Skeletal muscle cell (primary cell): ENCODE measurements at places on chromosomes 1 and 21.

GRCh38 chr1:118246646-118247045 lies 61.6 kb upstream of the SPAG17 start:
- DNase-seq, result no peak

GRCh38 chr21:29649406-29649814 lies 290.4 kb downstream of the GRIK1 start:
- no peak for DNase-seq

GRCh38 chr1:199546323-199546722 lies 481.2 kb upstream of the NR5A2 start:
- no peak for DNase-seq

- no peak for DNase-seq
Observed at GRCh38 chr1:58363585-58363984, 182.9 kb downstream of the OMA1 start.

DNA sequence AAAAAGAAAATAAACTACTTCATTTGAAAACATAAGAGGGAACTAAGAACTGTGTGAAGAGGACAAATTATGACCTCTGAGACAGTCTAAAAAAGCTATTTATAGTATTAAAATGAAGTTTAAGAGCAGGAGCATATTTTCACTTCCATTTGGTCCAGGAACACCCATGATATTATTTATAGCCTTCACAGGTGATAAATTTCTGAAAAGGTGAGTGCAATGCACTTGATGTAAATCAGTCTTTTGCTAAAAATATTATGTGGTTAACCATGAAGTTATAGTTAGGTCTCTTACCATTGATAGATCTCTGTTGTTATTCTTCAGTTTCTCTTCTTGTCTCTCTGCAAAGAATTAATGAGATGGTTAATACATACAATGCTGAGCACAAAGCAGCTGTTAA lies 14.7 kb downstream of the TMCO1 start:
- DNase-seq, result no peak

DNA sequence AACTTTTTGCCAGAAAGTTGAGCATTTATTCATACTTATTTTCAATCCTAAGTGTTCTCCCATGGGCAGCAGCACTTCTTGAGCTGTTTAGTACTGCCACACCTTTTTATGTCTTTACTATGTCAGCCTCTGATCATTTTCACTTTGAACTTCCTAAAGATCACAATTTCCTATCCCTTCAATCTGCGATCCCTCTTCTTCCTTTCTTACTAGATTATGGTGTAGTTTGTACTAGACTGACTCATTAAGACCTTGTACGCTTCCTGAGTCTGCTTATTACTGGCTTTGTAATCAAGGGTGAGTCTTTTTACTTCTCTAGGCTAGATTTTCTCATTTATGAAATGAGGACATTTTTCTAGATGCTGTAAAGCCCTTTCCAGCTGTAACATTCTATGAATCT lies 55.1 kb downstream of the LRIG2 start:
- no peak for DNase-seq

GRCh38 chr1:1033731-1034438 lies 14.0 kb downstream of the AGRN start:
- DNase-seq, result no peak

- DNase-seq, result no peak
Observed at GRCh38 chr1:16092097-16092922, 18.9 kb upstream of the FAM131C start.

GRCh38 chr1:37156646-37157045 lies 122.3 kb upstream of the GRIK3 start:
- DNase-seq, result no peak

GRCh38 chr1:179205284-179205683 lies 24.2 kb downstream of the ABL2 start:
- DNase-seq, result no peak

GRCh38 chr1:151171190-151171589 lies 4.6 kb downstream of the TMOD4 start:
- DNase-seq, result no peak

- no peak for DNase-seq
Observed at GRCh38 chr21:28455253-28455600, 537.5 kb downstream of the LTN1 start.

DNA sequence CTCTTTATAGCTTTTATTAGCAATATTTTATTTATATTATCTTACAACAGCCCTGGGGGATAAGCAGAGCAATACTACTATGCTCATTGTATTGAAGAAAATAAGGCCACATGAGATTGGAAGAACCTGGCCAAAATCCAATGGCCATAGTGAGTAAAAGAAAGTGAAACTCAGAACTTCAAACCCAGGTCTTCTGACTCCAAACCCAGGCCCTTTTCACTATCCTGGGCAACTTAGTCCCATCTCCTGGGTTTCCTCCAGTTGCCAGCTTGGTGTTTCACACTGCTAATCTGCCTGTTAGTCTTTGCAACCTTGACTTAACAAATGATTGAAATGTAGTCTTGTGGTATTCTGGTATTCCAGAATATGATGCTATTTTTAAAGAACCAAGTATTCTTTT lies 22.4 kb upstream of the EXO1 start:
- no peak for DNase-seq

- DNase-seq, result no peak
Observed at GRCh38 chr1:230069796-230070195, 2.8 kb downstream of the GALNT2 start.

DNA sequence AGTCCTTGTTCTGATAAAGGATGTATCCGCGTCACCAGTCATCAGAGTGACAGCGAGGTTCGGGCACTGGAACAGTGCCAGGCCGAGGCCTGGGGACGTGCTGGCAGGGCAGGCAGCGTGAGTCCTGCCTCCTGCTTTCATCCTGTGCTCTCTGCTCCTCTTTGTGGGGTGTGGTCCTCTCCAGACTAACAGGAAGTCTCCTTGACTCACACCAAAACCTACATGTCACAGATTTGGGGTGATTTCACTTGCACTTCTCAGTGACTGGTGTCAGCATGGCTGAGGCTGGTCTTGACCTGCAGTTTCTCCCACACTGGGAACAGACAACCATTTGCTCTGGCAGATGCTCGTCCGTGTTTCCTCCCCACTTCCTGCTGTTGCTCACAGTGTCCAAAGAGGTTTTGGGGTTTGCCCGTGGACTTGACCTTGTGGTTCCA lies 8.8 kb upstream of the NLRP3 start:
- no peak for DNase-seq

GRCh38 chr1:77757603-77758002 lies 2.0 kb downstream of the USP33 start:
- peak; percentile 27 for DNase-seq

DNA sequence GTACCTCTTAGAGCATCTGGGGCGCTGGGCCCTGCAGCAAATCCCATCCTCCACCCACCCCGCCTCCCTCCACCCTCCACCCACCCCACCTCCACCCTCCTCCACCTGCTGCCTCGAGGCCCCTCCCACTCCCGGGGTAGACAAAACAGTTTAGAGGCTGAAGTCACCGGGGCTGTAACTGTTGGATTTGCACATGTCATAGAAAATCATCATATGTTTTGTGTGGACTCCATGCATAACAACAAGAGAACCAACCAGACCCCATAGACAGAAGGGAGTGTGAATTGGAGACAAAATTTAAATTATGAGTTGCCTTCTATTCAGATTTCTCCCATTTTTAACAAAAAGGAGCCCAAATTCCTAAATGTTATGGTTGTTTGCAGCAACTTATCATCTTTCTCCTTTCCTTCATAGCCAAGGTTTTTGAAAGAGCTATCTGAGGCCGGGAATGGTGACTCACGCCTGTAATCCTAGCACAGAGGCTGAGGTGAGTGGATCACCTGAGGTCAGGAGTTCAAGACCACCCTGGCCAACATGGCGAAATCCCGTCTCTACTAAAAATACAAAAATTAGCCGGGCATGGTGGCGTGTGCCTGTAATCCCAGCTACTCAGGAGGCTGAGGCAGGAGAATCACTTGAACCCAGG lies 28.2 kb upstream of the LGALS8 start:
- DNase-seq, result no peak

- DNase-seq, result no peak
Observed at GRCh38 chr1:66137235-66137634, 344.5 kb downstream of the PDE4B start.

DNA sequence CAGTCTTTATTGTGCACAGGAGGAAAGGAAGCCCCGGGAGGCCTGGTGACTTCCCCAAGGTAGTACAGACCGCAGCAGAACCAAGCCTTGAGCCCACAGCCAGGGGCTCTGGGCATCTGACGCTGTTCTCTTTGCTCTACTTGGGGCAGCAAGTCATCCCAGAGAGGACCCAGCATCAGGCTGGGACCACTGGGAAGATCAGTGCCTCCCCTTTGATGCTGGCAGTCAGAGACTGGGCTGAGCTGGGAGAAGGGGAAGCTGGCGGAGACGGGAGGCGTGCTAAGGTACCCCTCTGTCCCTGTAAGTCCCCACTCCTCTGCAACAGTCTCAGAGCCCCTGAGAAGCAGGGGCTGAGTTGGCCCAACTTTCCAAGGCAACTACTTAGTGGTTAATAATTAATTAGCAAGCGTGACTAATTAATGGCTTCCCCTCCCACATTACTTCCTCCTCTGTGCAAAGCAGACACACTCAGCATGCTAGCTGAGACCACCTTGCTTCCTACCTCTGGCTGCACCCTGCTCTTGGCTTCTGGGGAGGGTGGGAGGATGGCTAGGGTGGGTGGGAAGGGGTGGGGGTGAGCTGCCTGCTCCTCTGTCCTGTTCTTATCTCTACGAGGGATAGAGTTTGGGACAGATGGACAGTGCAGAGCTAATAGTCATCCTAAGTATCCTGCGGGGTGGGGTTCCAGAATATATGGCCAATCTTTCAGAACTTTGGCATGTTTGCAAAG lies 1.3 kb downstream of the INAVA start:
- DNase-seq, result no peak

- DNase-seq, result no peak
Observed at GRCh38 chr1:156625436-156626078, 6.3 kb downstream of the HAPLN2 start.

GRCh38 chr1:44013949-44014348 lies 17.3 kb downstream of the SLC6A9 start:
- no peak for DNase-seq

DNA sequence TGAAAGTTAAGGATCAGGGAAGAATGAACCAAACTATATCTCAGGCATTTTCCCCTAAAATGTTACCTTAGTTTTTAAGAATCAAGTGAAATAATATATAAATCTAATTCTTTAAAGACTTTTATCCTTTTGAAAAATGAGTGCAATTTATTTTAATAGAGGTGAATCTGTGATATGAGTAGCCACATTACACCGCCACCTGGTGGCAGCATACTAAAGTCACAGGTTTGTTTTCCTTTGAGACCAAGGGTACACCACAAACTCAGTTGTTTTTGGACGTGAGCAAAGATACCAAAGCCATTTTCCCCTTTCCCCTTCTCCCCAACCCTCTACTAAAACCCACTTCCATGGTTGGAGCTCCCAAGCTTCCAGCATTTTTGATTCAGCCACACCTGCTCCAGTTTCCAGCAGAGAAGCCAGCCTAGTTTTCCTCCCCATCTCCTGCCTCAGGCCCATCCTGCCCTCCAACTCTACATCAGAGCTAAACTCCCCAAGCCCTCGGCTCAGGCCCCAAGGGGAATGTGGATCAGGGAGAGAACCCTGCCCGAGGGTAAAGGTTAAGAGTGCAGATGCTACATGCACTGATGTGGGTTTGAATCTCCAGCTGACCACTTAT lies 22.9 kb upstream of the LDLRAP1 start:
- DNase-seq, result no peak

- DNase-seq, result no peak
Observed at GRCh38 chr1:40789661-40790430, 6.3 kb downstream of the KCNQ4 start.

GRCh38 chr1:22828484-22829308 lies 118.1 kb downstream of the EPHB2 start:
- no peak for DNase-seq

GRCh38 chr1:199529324-199529723 lies 498.2 kb upstream of the NR5A2 start:
- no peak for DNase-seq

- no peak for DNase-seq
Observed at GRCh38 chr1:223802602-223803001, 43.1 kb downstream of the TP53BP2 start.

DNA sequence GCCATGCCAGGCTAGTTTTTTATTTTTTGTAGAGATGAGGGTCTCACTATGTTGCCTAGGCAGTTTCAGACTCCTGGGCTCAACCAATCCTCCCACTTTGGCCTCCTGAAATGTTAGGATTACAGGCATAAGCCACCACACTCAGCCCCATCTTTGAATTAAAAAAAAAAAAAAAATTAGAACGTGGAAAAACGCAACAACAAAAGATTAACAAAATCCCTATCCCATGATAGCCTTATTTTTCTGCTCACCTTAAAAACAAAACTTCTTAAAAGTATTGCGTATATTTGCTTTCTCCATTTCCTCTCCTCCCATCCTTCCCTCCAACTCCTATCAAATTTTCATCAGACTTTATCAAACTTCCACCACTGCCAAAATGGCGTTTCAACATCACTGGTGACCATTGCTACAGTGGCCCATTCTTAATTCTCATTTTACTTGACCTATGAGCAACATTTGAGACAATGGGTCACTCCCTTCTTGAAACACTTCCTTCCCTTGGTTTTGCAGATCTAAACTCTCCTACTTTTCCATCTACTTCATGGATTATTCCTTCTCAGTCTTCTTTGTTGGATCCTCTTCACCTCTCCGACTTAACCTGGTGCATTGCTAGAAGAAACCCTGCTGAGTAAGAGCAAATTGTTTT lies 579 bp upstream of the ZNF684 start:
- DNase-seq, result peak; percentile 0

DNA sequence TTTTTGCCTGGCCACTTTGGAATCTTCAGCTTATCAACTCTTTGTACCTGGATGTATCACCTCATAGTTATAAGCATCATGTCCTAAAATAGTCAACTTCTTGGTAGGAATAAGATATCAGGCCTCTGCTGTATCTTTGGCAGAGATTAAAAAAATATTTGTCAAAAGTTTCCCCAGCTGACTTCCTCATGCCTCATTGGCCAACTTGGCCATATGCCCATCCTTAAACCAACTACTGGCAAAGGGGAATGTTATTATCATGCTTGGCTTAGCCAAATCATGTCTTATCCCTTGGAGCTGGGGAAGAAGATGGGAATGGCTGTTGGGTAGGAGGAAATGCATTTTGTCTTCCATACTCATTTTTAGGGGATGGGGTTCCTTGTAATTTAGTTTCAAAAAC lies 23.4 kb downstream of the NFASC start:
- no peak for DNase-seq

DNA sequence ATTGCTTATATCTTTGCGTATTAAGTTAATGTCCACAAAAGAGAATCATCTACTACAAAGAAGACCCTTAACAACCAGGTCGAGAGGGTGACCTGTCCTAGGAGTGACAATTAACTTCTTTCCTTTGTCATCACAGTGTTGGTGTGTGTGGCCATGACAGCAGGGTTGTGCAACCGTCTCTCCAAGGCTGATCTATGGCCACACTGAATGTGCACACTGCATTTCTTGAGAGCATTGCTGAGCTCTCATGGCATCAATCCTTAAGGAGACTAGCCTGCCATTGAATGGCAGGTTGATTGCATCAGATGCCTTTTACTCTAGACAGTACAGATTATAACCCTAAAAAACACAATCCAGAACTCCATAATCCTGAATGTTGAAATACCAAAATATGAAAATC lies 86.5 kb upstream of the OLFM3 start:
- no peak for DNase-seq
